A549 (cell line): ENCODE measurements at places on chromosomes 5 and 9.
A peak's percentile ranks its signal among the peaks of the same experiment; 100 is the strongest.

GRCh38 chr9:115665519-115665918, 488.1 kb upstream of the PAPPA start:
- no peak for DNase-seq

DNA sequence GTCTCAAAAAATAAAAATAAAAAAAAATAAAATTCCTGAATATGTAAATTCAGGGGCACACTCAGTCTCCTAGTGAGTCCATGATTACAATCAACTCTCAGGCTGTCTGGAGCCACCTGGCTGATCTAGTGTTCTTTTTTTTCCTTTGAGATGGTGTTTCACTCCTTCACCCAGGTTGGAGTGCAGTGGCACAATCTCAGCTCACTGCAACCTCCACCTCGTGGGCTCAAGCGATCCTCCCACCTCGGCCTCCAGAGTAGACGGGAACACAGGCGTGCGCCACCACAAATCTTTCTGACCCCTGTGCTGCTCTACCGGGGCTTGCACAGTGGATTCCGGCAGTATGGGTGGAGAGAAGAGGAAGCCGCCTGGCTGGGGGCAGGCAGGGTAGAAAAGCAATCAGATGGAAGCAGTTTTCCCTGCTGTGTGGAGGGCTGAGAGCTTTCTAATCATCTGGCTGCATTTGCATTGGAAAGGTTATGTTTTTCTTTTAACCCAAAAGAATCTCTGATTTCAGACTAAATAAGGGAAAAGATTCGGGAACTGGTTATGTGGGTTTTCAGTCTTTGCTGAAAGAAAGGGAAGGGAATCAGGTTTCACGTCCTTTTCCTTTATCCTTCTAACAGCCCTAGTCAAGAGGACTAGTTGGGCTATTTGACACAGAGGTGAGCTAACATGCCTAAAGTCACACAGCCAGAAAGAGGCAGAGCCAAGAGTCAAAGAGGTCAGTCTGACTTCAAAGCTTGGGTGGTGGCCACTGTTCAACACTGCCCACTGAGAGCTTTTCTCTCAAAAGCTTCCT, 26.3 kb upstream of the CORO2A start:
- no peak for DNase-seq

- no peak for DNase-seq
Measured at GRCh38 chr5:27191786-27192510, 153.6 kb upstream of the CDH9 start.

DNA sequence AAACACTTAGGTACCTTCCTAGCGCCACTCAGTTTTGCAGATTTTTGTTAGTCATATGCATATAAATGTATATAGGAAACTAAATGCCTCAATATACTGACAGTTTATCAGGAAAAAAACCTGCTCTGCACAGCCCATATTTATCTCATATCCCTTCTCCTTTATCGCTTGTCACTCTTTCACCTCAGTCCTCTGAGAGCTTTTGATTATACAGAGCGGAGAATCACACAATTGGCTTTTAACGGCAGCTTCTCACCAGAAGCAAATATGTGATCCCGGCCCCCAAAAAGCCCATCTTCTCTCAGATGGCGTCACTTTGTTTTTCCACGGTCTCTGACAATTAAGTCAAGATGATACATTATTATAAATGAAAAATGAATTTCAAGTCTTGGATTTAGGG, 362.6 kb downstream of the DNAH5 start:
- no peak for DNase-seq

DNA sequence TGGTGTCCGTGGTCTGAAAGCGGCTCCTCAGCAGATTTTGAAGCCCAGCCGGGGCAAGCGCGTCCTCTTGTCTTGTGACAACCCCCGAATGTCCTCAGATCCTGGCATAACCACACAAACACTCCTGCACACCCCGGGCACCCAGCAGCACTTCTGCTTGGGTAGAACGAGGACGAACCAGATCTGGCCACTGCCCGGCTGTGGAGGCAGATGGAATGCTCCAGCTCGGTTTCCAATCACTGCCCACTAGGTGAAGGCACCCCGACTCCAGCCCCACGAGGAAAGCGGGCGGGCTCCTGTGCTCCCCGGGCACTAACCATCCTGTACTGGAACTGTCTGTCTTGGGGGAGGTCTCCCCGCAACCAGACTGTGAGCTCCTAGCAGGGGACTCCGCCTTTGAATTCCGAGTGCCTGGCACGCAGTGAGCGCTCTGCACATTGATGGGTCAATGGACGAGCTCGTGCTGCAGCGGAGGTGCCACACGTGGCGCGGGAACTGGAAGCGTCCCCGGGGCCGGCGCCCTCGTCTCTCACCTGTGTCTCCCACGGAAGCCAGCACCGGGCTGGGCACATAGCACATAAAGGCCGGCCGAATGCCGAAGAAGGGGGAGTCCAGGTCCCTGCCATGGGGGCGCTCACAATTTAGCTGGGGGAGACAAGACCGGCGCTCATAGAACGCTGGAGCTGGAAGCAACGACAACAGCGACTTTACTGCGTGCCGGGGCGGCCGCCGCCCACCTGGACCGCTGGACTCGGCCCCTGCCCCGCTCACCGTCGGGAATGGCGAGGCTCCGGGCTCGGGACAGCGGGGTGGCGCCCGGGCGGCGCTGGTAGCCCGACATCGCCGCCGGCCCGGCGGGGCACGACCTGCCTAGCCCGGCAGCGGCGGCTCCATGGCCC, 608 bp downstream of the ENTR1 start:
- peak; percentile 24 for DNase-seq

DNA sequence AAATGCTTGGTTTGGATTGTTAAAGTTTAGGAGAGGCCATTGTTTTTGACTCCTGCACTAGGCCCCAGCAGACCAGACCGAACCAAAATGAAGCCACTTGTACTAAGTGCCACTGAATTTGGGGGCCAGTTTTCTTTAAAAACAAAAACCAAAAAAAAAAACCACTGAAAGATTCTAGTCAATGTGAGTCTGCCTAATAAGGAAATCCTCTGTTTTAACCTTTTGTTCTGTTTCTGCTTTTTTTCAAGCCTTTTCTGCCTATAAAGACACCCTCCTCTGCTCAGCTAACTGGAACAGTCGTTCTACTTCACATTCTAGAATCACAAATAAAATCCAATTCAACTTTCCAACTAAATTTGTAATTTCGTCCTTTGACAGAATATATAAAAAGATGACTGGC, 64.9 kb downstream of the SERINC5 start:
- no peak for DNase-seq

GRCh38 chr9:101119206-101119819, 90.8 kb downstream of the PLPPR1 start:
- peak; percentile 58 for DNase-seq

DNA sequence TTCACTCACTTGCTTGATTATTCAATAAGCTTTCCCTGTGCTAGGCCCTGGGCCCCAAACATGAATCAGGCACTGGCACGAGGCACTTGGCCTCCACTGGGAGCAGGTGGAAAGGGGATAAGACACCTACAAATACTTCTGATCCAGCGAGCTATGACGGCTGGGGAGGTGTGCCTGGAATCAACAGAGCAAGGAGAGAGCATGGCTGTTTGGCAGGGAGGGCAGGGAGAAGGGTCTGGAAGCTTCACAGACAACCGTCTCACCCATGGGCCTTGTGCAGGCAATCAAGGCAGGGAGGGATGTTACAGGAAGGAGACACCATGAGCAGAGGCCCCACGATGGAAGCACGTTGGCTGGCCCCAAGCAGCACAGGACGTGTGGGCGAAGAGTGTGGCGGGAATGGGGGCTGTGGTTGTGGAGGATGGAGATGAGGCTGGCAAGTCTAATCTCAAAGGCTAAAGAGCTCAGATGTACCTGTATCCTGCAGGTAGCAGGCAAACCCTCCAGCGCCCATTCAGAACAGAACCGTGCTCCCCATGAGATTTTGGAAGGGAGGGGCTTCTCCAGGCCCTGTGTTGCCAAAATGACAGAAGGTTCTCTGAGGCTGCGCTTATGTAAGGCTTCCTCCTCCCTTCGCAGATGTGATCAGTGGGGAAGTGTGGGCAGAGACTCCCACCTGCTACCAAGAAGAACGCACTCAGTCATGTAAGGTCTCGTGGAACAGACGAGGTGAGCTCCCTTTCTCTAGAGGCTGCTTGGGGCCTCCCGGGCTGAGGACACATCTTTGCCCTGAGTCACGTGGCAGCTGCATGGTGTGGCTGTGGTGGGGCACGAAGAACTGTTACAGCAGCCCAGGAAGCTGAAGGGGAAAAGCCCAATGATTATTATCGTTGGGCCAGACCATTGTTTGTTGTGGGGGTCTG, 189.7 kb downstream of the DAB2IP start:
- no peak for DNase-seq

GRCh38 chr9:132857616-132858342, 20.3 kb downstream of the AK8 start:
- no peak for DNase-seq

DNA sequence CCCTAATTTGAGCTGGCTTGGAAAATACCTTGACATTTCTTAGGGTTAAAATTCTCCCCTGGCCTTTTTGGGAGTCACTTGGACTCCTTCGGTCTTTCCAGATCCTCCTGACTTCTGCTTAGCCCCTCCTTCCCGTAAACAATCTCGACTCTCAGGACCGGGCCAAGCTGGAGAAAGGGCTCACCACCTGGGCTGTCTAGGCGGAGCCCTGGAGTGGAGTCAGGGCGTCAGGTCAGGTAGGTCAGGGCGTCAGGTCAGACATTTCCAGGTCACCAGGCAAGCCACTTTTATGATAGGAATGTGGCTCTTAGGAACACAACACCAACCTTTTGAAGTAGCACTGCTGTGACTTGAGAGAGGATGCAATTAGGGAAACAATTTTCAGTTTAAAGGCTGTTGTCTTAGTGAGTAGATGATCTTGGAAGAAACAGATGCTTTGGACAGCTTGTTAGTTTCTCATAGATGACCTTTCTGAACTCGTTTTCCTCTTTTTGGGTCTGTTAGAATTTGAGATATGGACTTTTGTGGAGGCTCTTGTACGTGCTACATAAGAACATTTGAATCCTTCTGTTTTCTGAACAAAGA, 12.8 kb downstream of the OSTF1 start:
- DNase-seq: no peak

DNA sequence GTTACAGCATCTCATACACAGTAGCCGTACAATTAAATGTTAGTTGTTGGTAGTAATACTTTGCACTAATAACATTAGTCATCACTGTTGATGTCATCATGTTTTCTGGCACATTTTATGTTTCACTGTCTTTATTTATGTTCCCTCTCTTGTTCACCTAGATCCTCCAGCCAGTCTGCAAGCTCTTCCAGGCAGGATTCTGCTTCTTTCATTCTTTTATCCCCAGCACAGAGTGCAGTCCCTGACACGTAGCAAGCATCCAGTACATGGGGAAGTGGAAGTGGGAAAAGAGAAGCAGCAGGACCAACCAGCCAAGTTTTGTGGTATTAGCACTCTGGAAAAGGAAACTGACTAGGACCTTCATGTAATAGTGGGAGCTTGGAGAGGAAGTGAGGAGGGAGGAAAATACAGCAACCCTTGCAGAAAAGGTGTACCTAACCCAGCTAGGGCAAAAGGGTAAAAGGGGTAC, 89.7 kb upstream of the SLC44A1 start:
- no peak for DNase-seq

DNA sequence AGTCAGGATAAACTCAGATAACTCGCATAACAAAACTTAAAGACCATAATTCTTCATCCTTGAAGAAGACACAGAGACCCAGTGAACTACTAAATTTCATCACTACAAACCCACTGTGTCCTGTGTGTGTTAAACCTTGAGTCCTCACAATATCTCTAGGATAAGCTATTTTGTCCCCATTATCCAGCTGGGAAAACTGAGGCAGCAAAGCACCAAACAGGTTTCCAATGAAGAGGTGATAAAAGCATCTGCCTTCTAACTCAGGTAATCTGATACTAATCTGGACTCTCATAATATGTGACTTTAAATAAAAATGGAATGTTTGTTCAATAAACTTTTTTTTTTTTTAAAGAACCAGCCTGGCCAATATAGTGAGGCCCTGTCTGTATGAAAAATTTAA, 62.7 kb upstream of the PPP2CA start:
- no peak for DNase-seq

DNA sequence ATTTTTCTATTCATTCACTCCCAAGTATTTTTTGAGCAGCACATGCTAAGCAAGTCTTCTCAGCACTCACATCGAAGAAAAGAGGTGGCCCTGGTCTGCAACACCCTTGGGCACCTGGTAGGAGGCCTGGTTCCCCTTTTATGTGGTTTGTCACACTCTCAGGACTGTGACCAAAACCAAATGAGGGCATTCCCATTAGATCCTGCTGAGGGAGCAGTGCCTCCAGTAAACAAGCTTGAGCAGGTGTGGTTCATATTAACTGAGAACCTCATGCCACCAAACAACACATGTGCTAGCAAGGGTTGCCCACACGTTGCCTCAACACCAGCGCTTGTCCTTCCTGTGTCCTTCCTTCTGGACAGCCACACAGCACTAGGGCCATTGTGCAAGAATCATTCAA, 26.9 kb upstream of the SYK start:
- DNase-seq: no peak

GRCh38 chr5:37492778-37493555, 113.8 kb downstream of the WDR70 start:
- no peak for DNase-seq

DNA sequence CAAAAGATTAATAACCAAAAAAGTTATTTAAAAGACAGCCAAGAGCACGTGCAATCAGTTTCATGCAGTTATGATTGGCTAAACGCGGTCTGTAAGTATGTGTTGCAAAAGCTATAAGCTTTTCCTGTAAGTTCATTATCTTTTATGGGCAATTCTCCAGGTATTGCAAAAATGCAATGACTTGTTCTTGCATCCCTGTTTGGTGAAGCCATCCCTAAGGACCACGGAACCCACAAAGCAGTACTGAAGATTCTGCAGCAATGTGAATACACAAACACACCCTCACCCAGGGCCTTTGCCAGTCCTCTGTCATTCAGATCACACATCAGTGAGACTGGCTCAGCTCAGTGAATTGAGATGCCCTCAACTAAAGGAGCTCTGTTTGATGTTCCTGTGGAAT, 11.4 kb downstream of the GCNT4 start:
- no peak for DNase-seq

DNA sequence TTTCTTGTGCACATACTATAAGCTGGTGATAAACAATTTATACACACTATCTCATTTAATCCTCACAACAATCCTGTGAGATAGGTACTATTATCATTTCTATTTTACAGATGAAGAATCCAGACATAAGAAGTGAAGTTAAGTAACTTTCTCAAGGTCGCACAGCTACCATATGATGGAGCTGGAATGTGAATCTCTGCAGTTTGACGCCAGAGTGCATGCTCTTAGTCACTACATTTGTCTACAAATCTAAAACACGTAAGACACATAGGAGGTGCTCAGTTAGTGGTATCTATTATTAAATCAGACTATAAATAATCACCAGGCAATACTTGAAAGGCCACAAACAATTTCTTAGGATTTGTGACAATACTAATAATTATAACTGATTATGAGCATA, 45.0 kb upstream of the CDKN2B start:
- no peak for DNase-seq

DNA sequence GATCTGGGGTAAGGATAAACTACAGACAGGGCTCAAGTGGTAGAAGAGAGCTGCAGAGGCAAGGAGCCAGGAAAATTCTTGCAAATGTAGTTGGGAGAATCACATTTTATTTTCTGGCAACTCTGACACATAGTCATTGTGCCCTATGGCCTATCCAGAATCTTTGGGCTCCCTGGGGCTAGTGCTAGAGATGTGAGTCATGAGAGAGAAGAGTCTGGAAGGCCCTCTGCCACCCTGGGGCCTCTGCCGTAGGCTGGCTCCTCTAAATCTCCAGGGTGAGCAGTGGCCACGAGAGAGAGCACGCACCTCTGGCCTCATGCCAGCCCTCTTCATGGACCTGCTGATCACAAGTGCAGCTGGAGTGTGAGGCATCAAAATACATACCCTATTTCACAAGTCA, 74.3 kb upstream of the SSBP2 start:
- DNase-seq: peak; percentile 21
